Placental pericyte (primary cell): ENCODE measurements at places on chromosomes 6 and 20. TPM values are rescaled to one million over a fixed set of nuclear protein-coding genes. Genes with fewer than 3 reads are reported as not detected.

Gene PGC
- total RNA-seq = not detected in 2 replicates

Gene PDE10A
- 2.0 and 11.6 TPM in 2 replicates for total RNA-seq

Gene PCK1
- total RNA-seq = not detected in 2 replicates

Gene ZNF311
- total RNA-seq = 0.43 and 0.44 TPM in 2 replicates

Gene TP53TG5
- total RNA-seq = not detected in 2 replicates

Gene SLC16A10
- 0.22 and 0.43 TPM in 2 replicates for total RNA-seq

Gene CEP85L
- 9.2 and 17.3 TPM in 2 replicates for total RNA-seq

Gene TOX2
- 9.0 and 10.5 TPM in 2 replicates for total RNA-seq

Gene ZSCAN23
- 0.57 and 0.88 TPM in 2 replicates for total RNA-seq

Gene MYT1
- total RNA-seq = not detected in 2 replicates

Gene SIRT5
- total RNA-seq = 4.4 and 6.9 TPM in 2 replicates

Gene PREX1
- 3.3 and 30.4 TPM in 2 replicates for total RNA-seq

Gene F13A1
- under 0.01 and 1.0 TPM in 2 replicates for total RNA-seq

Gene GINS1
- total RNA-seq = 1.5 and 24.5 TPM in 2 replicates

Gene TRIM15
- not detected in 2 replicates for total RNA-seq

Gene PTCHD4
- 0.88 and 2.6 TPM in 2 replicates for total RNA-seq

Gene SLC22A1
- total RNA-seq = 0.14 and 0.44 TPM in 2 replicates

Gene MRAP2
- not detected in 2 replicates for total RNA-seq

Gene PDE7B
- 20.2 and 30.2 TPM in 2 replicates for total RNA-seq

Gene HLA-DOB
- 0.14 TPM in 1 of 2 replicates, not detected in the other for total RNA-seq

Gene SYNDIG1
- total RNA-seq = 0.57 TPM in 1 of 2 replicates, not detected in the other

Gene PPP1R3G
- total RNA-seq = 0.66 and 1.0 TPM in 2 replicates

Gene HDGFL1
- total RNA-seq = not detected in 2 replicates

Gene KHDC3L
- not detected in 2 replicates for total RNA-seq

Gene SNAI1
- total RNA-seq = 1.1 and 2.1 TPM in 2 replicates

Gene MLN
- not detected in 2 replicates for total RNA-seq
